ENCODE measurements at places on chromosomes 5 and 9.

GRCh38 chr5:166994226-166994625 lies 1297.2 kb upstream of the WWC1 start:
- no peak for DNase-seq

DNA sequence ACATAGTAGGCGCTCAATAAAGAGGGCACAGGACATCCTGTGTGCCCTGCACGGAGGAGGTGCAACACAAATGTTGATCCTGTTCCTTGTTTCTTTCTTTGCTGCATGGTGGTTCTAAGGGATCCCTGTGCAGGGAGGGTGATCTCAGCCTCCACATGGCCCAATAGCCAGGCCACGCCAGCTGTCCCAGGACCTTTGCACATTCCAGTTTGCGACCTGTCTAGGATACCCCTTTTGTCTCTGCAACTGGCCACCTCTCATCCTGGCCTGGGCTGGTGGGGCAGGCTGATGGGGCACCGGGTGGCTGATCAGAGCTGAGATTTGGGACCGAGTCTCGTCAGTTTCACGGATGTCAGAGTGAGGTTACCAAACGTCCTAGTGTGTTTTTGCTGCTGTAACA lies 79.5 kb downstream of the CFAP77 start:
- no peak for DNase-seq

GRCh38 chr5:38710627-38711026 lies 135.2 kb upstream of the OSMR start:
- no peak for DNase-seq

GRCh38 chr5:96741891-96742309 lies 65.8 kb downstream of the ERAP1 start:
- no peak for DNase-seq

- DNase-seq: no peak
Observed at GRCh38 chr5:149679876-149680809, 50.0 kb upstream of the PPARGC1B start.

DNA sequence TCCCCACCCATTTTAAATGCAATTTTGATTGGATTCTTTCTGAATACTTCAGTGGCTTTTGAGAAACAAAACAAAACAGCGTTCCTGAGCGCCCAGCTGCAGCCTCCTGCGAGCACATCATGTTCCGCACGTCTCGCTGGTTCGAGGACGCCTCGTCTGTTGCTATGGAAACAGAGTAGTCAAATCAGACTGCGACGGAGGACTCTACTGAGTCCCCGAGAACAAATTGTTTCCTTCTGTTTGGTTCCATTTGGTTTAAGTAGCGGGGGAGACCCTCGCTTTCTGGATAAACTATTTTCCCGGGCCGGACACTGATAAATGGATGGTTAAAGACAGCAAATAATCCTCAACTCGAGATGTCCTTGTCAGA lies 69.0 kb downstream of the SLC28A3 start:
- peak; percentile 21 for DNase-seq

DNA sequence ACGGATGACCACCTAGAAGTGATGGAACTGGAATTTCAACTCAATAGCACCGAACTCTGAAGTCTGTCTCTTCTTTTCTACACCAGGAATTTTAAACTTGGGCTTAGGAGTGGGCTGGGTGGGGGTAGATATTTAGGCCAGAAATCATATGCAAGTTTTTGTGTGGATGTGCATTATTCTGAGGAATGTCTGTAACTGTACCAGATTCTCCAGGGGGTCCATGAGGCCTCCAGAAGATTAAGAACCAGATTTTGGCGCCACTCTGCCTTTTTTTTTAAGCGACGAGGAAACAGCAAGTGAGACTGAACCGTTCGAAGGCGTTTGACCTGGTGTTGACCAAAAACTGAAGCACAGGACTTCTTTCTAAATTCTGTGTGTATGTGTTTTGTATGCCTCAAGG lies 88.8 kb upstream of the TTC23L start:
- no peak for DNase-seq

- no peak for DNase-seq
Observed at GRCh38 chr5:33933723-33934169, 2.4 kb upstream of the RXFP3 start.

GRCh38 chr9:129933185-129934040 lies 98.2 kb downstream of the USP20 start:
- no peak for DNase-seq

DNA sequence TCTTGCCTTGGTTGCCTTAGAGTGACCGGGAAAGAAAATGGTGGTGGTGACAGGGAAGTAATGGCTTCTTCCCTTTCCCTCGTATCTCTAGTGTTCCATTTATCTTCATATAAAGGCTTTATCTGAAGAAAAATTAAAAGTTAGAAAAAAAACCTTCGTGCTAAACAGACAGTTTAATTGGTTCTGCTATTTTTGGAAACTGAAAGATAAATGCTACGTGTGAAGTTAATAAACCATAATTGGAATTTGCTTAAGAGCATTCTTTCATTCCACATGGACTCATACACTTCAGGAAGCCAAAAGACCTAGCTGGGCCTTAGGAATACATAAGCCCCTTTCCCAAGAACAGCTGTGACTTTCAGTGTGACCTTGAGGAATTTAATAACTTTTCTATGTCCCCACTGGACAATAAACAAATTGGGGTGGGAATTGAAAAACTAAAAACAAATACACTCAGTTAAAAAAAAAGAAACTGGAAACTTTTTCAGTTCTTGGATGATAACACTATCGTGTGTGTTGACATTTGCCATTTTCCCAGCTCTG lies 818.8 kb upstream of the WWC1 start:
- no peak for DNase-seq

GRCh38 chr9:137428841-137429545 lies 5.8 kb downstream of the NOXA1 start:
- no peak for DNase-seq

GRCh38 chr5:134450374-134450773 lies 38.7 kb upstream of the CDKN2AIPNL start:
- no peak for DNase-seq

DNA sequence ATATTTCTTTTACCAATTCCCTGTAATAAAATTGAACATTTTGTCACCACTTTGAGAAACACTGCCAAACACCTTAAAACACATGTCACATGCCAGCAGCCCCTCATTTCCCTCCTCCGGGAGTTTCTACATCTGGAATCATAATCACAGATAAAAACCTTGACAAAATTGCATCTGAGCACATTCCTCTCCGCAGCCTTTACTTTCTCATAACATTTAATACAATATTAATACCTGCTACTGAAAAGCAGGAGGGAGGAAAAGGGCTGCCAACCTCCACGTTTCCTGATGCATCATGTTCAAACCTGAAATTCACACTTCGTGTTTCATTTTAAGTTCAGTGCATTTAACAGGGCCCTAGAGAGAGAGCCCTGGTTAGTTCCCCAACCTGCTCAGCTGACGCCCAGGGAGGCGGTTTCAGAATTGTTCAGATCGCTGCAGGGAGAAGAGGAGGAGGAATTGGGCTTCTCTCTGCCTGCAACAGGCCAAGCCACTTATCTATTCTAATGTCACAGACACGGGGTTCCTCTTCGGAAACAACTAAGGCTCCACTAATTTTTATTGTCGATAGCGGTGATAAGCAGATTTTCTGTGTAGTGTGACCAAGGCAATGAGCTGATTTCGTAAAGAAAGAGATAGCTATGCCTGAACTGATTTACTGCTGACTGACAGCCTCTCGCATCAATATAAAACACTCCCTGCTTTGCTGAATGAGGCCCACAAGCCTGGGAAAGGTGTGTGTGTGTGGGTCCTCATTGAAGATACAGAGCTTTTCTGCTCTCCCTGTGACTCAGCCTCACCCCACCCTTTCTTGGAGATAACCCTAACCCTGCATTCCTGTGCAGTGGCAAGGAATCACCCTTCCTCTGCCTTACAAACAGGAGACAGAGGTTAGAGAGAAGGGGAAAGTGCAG lies 4.9 kb upstream of the LHX2 start:
- DNase-seq: no peak

DNA sequence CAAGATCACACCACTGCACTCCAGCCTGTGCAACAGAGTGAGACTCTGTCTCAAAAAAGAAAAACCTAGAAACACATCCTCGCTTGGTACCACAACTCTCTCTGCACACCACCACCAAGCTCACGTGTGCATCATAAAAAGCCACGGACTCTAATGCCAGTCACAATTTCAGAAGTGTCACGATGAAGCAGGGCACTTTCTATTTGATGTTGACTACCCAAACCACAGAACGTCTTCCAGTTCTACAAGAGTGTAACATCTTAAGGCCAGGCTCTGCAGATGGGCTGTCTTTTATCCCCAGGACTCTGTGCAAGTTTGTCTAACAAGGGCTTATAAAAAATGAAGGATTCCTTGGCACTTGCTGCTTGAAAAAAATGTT lies 22.9 kb downstream of the GFPT2 start:
- DNase-seq: no peak

DNA sequence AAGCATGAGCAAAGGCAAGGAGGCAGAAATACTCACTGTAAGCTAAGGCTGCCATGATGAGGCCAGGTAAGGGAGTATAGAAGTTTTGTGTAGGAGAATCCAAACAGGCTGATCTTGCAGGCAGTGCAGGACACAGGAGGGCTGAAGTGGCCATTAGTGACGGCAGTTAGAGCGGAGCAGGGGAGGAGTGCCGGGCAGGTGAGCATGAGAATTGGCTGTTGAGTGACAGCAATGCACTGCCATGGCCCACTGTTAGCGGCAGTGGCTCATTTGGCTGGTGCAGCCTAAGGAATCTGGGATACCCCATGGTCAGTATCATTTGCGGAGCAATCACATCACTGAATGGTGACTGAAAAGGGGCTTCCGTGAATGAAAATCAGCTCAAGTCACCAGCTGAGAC lies 22.8 kb downstream of the RGS3 start:
- no peak for DNase-seq

DNA sequence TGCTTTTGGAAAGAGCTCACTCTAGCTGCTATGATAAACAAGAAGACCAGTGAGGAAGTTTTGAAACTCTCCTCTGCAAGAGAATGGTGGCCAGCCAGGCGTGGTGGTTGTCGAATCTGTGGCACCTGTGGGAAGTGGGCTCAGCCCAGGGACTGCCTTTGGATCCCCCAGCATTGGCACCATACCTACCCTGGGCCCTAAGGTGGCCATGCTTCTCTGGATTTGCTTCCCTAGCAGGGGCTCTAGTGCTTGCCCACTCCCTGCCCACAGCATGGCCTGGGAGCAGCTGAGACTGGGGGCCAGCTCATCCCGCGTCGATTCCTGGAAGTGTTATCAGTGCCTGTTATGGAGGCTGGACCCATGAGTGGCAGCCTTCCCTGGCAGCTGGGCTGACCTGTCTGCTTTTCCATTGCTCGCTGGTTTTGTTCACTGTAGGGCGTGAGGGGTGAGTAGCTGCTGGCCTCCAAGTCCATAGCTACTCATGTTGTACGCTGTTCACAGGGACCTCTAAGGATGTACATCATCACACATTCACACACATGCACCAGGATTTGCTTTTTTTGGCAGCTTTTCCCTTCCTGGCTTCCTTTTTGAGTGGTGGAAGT lies 2.3 kb downstream of the SLC22A4 start:
- DNase-seq: no peak
